ENCODE measurements at places on chromosomes 1 and 21.

DNA sequence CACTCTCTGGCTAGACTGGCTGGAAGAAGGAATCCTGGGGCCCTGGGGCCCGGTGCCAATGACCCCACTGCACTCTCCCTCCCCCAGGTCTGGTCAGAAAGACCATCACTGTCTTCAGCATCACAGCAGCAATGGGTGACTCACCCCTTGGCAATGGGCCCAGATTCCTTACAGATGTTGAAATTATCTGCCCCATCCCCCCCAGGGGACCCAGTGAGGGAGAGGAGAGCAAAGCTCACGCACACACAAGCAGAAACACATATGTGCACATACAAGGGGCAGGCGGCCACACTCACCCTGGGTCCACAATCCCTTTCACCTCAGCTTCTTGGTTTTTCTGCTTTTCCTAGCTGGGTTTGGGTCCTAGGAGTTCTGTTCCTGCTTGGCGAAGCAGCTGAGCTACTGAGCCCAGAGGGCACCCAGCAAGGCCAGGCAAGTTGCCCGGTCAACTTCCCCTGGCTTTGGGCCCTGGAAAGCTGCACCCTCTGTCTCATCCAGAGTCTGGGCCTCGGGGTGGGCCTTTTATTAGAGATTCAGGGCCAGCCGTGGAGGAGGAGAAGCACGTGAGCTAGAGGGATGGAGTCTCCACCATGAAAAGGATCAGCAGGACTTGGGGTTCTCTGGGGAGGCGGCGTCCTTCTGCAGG is 2.6 kb downstream of the COL16A1 start:
- no peak for DNase-seq

- no peak for DNase-seq
Measured at GRCh38 chr1:36458910-36459309, 5.3 kb downstream of the MRPS15 start.

- DNase-seq, result no peak
Measured at GRCh38 chr21:42027822-42028765, 17.9 kb upstream of the ZBTB21 start.

DNA sequence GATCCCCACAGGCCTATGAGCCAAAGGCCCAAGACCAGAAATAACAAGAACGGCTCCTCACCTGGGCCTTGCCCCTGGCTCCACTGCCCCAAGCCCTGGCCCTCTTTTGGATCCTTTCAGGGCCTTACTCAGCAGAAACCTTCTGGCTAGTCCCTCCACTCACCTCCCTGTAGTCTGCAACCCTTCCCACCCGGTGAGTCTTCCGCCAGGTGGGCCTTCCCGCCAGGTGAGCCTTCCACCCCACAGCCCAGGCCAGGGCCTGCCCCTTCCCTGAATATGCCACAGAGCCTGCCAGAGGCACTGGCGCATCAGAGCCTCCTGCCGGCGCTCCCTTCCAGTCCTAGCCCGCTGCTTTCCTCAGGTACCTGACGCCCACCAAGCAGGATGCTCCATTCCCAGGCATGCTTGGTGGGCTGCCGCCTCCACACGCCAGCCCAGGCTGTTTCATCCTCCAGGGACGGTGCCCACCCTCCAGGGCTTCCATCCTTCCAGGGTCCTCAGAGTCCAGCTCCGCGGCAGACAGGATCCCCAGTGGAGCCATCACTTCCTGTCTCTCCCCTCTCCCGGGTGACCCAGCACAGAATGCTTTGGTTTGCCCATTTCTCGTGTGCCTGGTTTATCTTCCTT is 20.9 kb downstream of the LHX4 start:
- DNase-seq, result no peak

DNA sequence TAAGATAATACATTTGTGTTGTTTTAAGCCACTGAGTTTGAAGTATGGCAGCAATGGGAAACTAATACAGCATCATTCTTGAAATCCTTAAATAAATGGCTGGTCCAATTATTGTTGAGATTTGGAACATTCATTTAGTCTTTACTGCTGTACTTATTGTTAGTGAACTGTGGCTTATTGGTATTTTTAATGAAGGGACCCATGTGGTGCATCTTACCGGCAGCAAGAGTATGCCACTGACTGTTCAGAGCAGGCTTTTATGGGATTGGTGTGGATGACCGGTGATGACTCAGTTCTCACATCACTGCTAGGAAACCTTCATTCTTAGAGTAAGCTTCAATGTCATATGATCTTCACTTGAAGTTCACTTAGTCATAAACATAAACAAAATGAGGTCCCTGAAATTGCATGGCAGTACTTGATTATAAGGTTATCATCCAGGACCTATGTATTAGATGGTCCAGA is 31.5 kb downstream of the PRKAA2 start:
- no peak for DNase-seq

GRCh38 chr1:83512373-83513193 is 486.3 kb downstream of the TTLL7 start:
- no peak for DNase-seq

DNA sequence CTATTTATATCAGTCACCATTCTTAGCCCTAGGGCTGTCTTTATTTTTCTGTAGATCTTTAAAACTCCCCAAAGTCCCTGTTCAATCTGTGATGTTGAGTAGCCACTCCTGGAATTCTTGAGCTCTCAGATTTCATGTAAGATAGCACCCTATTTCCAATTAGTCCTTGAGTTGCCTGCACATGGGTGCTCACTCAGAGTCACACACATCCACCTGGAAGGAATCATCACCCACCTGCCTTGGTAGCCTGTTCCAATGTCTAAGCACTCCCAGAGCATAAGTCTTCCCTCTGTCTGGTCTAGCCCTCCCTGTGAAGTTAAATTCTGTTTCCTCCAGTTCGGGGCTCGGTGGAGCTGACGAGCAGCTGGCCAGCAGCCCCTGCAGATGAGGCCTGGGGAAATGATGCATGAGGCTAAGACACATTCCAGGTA is 14.7 kb upstream of the ATF3 start:
- no peak for DNase-seq

DNA sequence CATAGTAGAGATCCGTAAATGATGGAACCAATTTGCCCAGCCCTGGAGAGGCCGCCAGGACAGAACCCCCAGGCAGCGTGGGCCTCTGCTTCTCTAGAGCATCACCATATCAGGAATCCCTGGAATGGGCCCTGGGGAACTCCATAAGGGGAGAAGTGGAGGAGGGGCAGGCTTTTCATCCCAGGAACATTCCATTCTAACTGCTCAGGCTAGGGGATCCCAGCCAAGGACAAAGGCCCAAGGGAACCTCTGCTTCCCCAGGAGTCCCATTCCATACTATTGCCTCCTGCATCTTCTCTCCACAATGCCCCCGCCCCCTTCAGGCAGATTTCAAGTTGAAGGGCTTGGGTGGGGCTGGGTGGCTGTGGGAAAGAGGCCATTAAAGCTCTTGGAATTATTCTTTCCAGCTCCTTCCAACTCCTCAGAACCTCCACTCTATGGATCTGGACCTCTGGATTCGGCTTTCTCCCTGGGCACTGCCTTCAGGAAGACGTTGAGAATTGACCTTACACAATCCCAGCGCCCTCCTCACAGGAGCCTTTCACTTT is 6.0 kb downstream of the TRNP1 start:
- no peak for DNase-seq

- DNase-seq, result peak; percentile 32
Measured at GRCh38 chr1:159132271-159132881, 39.0 kb upstream of the CADM3 start.

GRCh38 chr1:212712451-212713303 is 13.0 kb upstream of the BATF3 start:
- no peak for DNase-seq

GRCh38 chr1:31620631-31621497 is 3.4 kb downstream of the HCRTR1 start:
- no peak for DNase-seq

Measured in GM19239 (cell line).